Left ventricle myocardium inferior (tissue), 1 donor: ENCODE measurements at places on chromosomes 2 and 18.

GRCh38 chr2:111946294-111947114 lies 48.1 kb downstream of the MERTK start:
- no peak for DNase-seq

DNA sequence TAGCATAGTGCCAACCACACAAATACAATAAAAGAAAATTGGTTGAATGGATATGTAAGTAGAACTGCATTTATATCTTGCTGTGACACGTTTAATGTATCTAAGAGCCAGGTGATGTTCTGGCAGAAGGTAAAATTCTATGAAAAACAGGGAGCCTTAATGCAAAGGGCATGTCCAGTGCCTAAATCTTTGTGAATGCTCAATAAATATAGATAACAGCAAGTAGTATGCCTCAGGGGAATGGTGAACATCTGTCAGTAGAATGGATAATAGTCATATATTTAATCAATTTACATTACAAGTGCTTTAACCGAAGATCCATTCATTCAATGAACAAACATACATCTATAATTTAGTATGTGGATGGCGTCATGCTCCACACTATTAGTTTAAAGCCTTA lies 43.7 kb upstream of the NYAP2 start:
- no peak for DNase-seq

GRCh38 chr2:85551698-85552678 lies 9.3 kb downstream of the GGCX start:
- DNase-seq, result peak; percentile 79

DNA sequence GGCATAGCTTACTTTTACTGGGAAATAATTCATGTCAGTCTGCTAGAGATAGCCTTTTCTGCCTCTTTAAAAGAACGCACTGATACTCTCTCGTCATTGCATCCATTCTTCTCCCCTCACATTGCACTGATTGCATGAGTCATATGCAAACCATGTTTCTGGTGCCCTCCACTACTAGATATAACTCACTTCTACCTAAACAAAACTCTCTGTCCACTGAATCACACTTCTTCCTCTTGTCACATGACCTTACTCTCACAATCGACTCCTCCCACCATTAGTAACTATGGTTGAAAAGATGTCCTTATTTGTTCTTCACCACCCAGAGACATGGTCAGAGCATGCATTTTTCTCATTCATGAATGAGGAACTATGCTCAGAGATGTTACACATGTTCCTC lies 158.0 kb downstream of the CSRNP3 start:
- no peak for DNase-seq

DNA sequence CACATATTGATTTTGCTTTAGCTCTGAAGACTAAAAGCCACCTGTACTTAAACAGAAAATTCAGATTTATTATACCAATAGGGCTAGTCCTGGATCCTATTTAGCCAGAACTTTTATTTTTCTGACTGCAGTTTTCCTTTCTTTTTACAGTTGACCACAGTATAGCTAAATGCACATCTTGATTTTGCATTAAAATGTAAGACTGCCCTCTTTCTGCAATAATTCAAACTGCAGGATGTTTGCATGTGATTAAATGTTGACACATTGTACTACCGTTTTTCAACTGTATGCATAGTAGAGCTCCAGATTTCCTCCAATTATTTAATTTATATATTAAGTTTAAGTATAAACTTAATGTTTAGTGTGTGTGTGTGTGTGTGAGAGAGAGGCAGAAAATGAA lies 1262.9 kb downstream of the SUCLG1 start:
- DNase-seq, result no peak

GRCh38 chr18:58721566-58722239 lies 50.4 kb downstream of the MALT1 start:
- DNase-seq, result peak; percentile 66

DNA sequence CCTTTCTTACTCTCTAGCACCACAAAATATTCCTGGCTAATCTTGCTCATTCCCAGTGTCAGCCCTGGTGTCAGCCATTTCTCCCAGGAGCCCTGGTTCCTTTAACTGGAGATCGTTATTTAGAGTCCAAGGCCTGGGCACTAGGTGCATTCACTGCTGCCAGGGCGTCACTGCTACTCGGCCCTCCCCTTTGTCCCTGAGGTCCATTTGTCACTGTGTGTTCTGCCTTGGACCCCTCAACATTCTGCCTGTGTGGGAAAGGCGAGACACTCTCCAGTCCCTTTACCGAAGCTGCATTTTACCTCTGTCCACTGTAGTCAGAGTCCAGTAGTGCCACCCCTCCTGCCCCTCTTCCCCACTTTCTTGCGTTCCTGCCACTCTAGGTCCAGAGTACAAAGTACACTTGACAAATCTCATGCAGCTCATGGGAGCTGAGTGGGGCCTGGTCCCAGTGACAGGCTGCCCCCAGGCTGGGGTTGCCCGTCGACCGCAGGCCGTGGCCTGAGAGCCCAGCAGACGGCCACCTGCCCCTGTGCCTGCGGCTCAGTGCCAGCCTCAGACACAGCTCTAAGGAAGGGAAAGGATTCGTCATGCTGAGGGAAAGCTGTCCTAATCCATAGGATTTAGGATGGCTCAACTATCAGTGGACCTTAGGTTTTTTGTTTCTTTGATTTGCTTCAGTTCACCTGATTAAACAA lies 52.1 kb downstream of the COPS8 start:
- DNase-seq, result no peak

- DNase-seq, result no peak
Measured at GRCh38 chr2:105062158-105062557, 24.3 kb downstream of the MRPS9 start.

GRCh38 chr2:59025157-59025757 lies 784.1 kb upstream of the FANCL start:
- peak; percentile 23 for DNase-seq
